ENCODE measurements at places on chromosomes 3 and 15.

DNA sequence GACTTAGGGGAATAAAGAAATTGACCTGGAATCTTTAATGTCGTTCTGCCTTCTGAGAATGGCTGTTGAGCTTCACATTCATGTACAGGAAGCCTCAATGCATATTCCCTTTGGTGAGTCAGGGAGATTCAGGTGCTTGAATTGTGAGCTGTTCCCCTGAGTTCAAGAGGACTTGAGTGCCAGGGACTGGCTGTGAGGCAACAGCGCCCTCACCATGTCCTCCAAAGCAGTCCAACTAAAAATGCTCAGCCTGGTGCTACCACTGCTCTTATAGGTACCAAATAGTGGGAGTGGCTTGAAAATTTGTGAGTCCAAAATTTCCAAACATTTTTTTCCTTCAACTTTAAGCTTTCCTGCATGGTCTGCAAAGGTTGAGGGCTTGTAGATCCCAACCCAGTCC, 54.1 kb downstream of the LEO1 start:
- DNase-seq, result peak; percentile 33

- DNase-seq, result no peak
Observed at GRCh38 chr3:153284282-153284938, 122.4 kb downstream of the RAP2B start.

- no peak for DNase-seq
Observed at GRCh38 chr3:138578141-138578540, 15.9 kb downstream of the CEP70 start.

DNA sequence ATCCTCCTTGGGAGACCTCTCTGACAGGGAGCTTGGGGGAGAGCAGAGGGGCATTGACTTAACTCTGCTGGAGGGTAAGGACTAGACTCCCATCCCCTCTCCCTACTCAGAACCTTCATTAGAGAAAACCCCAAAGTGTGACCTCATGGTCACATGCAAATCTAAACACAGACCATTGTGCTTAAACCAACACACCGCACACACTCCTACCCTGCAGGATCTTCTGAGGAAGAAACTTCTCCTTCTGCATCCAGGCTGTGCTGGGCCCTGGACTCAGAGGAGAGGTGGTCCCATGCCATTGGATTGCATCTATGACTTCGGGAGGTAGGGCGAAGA, 805 bp upstream of the PARP16 start:
- DNase-seq, result no peak

- no peak for DNase-seq
Observed at GRCh38 chr15:93028632-93029213, 60.3 kb downstream of the RGMA start.

DNA sequence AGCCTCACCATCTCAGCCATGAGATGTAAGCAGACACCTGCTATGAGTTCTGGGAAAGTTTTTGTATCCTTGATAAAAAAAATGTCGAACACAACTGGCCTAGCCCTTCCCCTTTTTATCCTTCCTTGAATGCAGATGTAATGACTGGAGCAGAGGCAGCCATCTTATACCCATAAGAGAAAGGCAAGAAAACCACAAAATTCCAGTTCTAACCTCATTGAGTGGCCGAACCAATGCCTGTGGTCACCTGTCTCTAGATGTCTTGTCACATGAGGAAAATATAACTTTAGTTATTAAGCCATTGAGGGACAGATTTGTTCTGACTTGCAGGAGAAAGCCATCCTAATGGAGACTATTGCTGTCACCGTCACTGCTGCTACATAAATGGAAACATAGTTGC, 80.4 kb upstream of the SLC6A6 start:
- no peak for DNase-seq

GRCh38 chr3:44991326-44991725, 15.3 kb downstream of the EXOSC7 start:
- DNase-seq, result no peak

- DNase-seq, result no peak
Observed at GRCh38 chr3:141261472-141262307, 30.1 kb downstream of the PXYLP1 start.

DNA sequence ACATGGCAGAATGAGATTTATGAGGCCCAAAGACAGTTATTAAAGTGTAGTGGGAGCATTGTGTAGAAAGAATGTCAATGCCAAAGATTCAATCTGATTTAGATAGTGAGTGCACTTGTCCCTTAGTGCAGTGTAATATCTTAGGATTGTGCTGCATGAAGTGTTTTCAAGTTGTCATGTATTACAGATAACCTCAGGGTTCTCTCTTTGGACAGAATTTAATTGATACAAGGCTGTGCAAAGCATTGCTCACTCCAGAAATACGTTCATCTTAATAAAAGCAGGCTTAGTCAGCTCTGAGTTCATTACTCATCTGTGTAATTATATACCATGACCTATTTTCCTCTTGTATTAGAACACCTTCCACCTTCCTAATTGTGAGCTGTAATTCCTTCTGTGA, 16.0 kb upstream of the GPR171 start:
- DNase-seq, result peak; percentile 36

DNA sequence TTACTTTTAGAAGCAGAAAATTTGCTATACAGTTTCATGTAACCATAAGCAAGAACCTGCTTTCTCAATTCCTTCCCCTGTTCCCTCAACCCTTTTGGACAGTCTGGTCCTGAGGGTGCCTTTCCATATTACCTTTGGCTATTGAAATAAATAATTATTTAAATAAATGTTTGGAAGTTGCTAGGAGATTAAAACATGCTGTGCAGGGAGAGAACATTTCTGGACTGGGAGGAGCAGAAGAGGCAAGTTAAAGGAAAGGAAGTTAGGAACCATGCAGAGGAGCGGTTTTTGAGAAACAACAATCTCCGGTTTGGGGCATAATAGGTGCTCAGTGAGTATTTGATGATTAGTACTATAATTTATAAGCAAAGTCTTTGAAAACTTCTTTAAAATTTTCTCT, 41.8 kb downstream of the ZNF609 start:
- DNase-seq, result no peak

- DNase-seq, result no peak
Observed at GRCh38 chr3:78277220-78277619, 1237.3 kb downstream of the ROBO2 start.

DNA sequence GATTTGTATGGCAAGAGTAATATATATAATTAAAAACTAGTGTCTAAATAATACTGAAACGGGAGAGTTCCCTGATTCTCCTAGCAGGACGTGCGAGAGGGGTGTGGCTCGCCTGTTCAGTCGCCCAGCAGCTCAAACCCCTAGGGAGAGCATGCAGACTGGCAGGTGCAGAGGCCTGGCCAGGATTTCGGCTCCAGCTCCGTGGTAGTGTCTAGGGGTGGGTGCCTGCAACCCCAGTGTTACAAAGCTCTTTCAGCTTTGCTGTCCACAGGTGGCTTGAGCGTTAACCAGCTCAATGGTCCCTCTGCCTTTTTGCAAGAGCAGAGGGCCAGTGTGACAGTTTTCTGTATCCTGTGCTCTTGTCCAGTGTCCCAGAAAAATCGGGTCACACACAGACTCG, 226.6 kb downstream of the ALCAM start:
- DNase-seq, result peak; percentile 63

GRCh38 chr3:67774676-67775075, 120.3 kb upstream of the SUCLG2 start:
- DNase-seq, result no peak

- DNase-seq, result no peak
Observed at GRCh38 chr3:72018343-72018984, 233.5 kb upstream of the PROK2 start.

DNA sequence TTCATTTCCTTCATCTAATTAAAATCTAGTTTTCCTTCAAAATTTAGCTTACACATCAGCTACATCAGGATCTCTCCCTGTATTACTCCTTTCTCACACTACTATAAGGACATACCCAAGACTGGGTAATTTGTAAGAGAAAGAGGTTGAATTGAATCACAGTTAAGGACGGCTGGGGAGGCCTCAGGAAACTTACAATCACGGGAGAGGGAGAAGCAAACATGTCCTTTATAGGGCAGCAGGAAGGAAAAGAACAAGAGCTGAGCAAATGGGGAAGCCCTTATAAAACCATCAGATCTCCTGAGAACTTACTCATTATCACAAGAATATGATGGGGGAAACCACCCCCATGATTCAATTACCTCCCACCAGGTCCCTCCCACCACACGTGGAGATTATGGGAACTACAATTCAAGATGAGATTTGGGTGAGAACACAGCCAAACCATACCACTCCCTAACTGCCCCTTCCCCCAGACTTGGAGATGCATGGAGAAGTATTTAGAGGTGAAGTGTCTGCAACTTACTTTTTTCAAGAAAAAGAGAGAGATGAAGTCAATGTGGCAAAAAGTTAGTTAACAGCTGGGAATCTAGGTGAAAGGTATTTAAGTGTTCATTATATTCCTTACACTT, 21.3 kb downstream of the PRTG start:
- DNase-seq, result no peak

DNA sequence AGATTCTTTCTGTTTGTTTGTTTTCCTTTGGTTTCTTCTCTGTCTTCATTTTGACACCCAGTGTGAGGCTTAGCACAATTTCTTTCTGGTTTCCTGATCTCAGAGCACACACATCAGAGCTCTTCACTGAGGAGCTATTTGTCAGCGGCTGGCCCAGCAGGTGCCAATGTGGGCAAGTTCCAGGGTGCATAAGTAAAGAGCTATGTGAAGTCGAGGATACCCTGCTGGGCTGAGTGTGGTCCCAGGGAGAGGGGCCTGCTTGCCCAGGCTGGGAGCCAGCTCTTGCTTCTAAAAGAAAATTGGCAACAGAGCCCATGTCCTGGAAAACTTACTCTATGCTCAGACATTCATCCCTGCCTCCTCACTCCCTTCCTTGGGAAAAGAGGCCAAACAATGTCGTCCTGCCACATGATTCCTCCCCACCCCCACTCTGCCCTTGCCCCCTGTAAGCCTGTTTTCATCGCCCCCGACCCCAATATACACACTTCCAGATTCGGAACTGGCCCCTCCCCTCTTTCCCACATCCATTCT, 101.2 kb downstream of the ST8SIA2 start:
- DNase-seq, result no peak

GRCh38 chr15:85493260-85493659, 112.9 kb downstream of the AKAP13 start:
- DNase-seq, result no peak

- DNase-seq, result no peak
Observed at GRCh38 chr15:100939791-100940190, 20.6 kb downstream of the LRRK1 start.

DNA sequence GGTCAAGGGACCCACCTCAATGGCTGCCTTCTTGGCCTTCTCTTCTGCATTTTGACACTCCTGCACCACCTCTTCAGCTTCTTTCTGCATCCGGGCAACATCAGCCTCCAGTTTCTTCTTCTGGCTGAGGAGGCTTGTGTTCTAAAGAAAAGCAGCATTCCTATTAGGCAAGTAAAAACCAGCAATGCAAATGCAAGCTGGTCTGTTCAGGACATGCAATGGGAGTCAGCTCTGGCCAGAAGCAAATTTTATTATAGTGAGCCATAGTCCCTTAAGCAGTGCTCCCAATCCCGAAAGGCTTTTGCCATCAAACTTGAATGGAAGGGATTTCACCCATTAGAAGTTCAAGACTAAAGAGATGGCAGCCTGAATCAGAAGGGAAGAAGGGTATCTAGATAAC, 97.7 kb downstream of the HHLA2 start:
- no peak for DNase-seq

- DNase-seq, result no peak
Observed at GRCh38 chr3:37912052-37912733, 50.5 kb downstream of the CTDSPL start.

DNA sequence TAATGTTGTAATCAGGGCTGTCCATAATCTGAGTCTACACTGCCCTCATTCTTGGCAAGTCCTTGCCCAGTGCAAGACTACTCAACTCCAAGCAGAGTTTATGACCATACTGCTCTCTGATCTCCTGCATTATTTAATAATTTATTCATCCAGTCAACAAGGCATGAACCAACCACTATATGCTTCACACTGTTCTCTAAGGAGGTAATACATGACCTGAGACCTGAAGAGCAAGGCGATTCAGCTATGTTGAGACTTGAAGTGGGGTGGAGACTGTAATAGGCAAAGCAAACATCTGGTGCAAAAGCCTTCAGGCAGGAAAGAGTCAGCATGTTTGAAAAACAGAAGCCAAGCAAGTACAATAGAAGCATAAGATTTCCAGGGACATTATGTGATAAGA, 1362.8 kb downstream of the ROBO2 start:
- no peak for DNase-seq

DNA sequence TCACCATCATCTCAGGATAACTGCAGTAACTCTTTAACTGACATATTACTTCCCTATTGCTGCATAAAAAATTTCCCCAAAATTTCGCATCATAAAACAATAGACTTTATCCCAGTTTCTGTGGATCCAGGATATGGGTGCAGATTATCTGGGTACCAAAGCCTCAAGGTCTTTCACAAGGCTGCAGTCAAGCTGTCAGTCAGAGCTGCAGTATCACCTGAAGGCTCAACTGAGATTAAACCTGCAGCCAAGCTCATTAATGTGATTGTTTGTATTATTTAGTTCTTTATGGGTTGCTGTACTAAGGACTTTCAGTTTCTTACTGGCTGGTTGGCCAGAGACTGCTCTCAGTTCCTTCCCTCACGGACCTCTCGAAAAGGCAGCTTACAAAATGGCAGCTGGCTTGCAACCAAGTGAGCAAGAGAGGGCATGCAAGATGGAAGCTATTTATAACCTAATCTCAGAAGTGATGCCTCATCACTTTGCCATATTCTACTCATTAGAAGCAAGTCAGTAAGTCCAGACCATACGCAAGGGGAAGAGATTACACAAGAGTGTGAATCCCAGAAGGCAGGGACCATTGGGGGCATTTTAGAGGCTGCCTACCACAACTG, 54.9 kb downstream of the DCUN1D1 start:
- no peak for DNase-seq

DNA sequence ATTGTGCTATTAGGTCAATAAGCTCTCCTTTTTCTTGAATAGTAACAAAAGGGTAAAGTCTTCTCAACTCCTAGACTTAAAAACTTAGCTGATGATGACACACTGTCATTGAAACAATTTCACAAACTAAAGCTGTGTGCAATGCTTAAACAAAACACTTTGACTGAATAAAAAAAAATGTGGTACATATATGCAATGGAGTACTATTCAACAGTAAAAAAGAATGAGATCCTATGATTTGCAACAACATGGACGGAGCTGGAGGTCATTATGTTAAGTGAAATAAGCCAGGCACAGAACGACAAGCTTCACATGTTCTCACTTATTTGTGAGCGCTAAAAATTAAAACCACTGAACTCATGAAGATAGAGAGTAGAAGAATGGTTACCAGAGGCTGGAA, 231.9 kb upstream of the UBE2E1 start:
- DNase-seq, result no peak

GRCh38 chr15:53031469-53031868, 241.3 kb upstream of the ONECUT1 start:
- no peak for DNase-seq

DNA sequence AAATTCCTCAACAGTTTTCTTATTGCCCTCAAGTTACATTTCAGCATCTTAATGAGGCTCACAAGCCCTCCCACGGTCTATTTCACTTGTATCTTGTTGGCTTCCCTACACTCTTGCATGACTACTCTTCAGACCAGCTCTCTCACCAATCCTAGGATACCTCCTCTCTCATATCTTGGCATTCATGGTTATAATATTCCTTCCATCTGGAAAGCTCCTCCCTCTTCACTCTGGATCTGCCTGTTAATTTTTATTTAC, 8.5 kb upstream of the CCDC80 start:
- DNase-seq, result no peak

Data from NCI-H1436 (cell line).